ENCODE measurements at places on chromosomes 7 and 10. TPM values are rescaled to one million over a fixed set of nuclear protein-coding genes. Genes with fewer than 3 reads are reported as not detected.

DNA sequence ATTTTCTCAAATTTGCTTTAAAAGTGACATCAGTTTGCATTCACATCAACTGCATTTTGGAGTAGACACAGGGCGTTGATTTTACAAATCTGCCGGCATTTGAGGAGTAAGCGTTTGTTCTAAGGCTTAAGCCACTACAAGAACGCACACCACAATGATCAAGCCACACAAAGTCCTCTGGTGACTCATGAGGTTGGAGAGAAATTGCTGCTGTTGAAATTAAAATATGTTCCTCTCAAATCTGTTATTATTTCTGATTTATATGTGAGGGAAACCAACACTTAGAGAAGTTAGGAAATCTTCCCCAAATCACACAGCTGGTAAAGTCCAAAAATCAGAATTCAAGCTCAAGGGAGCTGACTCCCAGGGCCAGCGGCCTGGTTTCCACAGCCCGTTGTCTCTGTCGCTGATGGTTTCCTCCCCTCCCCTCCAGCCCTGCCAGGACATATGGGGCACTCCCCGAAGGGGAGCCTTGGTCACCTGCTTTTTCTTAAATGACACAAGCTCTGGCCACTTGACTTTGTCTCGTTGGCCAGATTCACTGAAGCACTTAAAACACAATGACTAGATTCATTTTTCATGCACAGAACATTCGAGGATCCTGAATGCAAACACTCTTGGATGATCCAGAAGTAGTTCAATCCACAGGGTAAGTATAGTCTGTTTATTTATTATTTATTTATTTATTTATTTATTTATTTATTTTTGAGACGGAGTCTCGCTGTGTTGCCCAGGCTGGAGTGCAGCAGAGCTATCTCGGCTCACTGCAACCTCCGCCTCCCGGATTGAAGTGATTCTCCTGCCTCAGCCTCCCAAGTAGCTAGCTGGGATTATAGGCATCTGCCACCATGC lies 29.2 kb upstream of the KLF6 start:
- H3K27me3 ChIP-seq, result no peaks in the 10 kb centered on the region
- H3K36me3 ChIP-seq, result no peaks in the 10 kb centered on the region
- no peak for DNase-seq

DNA sequence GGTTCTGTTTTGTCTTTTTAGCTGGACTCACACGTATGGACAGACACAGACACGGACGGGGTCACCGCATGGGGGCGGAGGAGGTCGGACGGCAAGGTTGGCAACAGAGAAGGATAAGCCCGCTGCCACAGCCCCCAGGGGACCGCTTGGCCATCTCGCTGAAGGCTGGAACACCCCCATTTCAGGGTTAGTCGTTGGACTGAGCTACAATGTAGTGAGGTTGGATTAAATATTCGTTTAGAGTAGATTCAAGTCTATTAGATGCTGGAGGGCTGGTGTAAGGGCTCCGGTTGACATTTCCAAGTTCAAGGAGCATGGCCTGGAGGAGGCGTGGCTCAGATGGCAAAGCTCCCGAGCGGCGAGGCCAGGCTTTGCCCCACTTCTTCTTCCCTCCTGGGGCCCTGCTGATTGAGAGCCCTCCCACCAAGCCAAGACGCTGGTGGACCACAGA lies 35.2 kb downstream of the PPIF start:
- DNase-seq, result peak; percentile 75
- peaks cover 6% of the 10 kb centered on the region for H3K36me3 ChIP-seq
- H3K4me3 ChIP-seq, result no peak overlapping the region
- H3K27ac ChIP-seq, result peak overlapping the region; percentile 90
- H3K4me1 ChIP-seq, result peaks cover 47% of the 10 kb centered on the region

The FAM24A gene
- total RNA-seq, result not detected

The ANKRD7 gene
- total RNA-seq, result not detected

The TAS2R5 gene
- total RNA-seq, result 3.1 TPM
